Brain pericyte (primary cell): ENCODE measurements at places on chromosomes 12 and 14.
A peak's percentile ranks its signal among the peaks of the same experiment; 100 is the strongest.

DNA sequence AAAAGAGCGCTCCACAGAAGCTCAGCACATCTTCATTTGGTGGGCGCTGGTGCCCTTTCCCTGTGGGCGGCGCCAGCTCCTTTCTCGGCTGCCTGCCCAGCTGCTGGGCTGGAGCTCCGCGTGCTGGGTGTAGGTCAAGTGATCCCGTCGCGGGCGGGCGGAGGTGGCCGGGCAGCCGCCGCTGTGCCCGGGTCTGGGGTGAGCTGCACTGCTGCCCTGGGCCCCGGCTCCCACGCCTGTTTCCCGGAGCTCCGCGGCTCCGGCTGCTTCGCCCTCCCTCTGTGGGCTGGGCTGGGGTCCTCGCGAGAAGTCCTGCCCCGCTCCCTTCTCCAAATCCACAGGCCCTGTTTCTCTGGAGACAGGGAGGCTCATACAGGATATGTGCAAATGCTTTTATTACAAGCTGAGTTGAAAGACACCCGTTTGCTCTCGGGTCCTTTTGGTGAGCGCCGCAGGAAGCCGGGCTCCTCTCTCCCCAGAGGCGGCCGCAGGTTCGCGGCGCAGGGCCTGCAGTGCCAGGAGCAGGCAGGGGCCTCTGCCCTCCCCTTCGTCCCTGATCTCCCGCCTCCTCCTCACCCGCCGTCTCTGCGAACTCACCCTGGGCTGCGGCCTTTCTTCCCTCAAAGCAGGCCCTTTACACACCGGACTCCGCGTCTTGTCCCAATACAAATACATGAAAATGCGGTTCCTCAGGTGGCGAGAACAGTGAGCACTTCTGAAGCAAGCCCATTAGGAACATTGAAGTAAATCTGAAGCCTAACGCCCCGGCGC lies 67.8 kb upstream of the CAPRIN2 start:
- no peak for DNase-seq

DNA sequence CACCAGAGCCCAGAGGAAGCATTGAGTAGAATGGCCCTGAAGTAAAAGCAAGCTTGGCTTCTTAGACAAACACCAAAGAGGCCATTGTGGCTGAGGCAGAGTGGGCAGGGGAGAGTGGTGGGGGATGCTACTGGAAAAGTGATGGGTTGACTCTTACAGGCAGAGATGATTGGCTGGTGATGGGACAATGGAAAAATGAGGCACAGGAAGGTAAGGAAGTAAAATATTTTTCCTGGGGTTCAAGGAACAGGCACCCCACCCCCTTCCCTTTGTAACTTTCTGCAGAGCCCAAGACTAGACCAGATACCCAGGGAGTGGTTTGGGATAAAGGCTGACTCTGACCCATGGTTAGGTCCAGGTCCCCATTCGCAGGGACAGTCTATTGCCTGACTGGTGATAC lies 34.9 kb upstream of the COL2A1 start:
- no peak for DNase-seq

GRCh38 chr12:4899364-4899763 lies 10.3 kb upstream of the KCNA1 start:
- DNase-seq = no peak

- DNase-seq = no peak
These were observed 981.0 kb downstream of the TMEM121 start for GRCh38 chr14:106507354-106507753.

DNA sequence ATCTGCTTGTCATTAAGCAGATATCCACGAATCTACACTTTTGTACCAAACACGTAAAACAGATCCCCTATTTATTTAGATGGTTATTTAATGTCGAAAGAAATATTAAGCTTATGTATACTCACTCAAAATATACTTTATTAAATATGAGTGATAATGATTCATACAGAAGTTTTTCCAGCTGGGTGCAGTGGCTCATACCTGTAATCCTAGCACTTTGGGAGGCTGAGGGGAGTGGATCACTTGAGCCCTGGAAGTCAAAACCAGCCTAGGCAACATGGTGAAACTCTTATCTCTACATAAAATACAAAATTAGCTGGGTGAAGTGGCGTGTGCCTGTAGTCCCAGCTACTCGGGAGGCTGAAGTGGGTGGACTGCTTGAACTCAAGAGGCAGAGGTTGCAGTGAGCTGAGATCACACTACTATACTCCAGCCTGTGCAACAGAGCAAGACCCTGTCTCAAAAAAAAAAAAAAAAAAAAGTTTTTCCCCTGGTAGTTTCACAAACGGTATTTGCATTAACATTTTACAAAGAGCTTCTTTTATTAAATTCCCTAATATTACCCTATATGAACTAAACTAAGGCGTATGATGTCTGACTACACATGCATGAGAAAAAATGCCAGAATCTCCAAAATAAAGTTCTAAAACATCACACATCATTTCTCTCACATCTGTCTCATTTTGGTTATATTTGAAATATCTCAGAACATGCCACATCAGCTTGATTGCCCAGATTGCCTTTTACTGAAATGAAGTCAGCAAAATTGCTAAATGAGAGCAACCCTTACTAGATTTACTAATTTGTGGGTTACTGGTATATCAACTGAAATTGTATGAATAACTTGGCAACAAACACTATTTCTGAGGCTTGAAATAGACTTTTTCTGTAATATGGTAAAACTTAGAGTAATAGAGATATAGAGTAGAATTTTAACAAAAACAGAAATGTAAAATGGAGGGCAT lies 74.9 kb downstream of the PAWR start:
- DNase-seq = no peak

DNA sequence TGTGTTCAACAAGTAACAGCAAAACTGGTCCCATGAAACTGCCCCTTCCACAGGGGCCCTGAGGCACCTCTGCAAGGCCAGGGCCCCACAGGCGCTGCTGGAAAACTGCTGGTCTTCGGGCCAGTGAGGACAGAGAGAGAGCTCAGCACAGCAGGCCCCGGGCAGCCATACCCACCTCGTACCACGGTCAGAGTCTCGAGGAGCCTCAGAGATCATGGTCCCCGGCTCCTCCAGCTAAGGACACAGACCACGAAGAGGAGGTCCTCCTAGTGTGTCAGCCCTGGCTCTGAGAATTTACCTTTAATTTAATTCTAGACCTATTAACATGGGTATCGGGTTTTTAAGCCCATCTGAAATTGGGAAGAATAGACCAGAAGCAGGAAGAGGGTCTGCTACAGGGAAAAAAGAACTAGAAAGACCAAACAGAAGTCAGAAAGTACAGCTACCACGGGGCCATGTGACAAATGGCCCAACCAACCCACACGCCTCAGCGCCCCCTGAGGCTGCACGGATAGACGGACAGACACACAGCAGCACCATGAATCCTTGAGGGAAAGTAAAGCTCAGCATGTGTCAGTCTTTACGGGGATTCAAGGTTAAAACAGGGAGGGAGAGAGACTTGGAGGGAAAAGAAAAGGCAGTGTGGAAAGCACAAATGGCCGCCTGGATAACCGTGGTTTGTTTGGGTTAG lies 22.9 kb downstream of the ANKRD9 start:
- no peak for DNase-seq

- DNase-seq = no peak
These were observed 9.1 kb upstream of the GLT1D1 start for GRCh38 chr12:128844031-128844635.

DNA sequence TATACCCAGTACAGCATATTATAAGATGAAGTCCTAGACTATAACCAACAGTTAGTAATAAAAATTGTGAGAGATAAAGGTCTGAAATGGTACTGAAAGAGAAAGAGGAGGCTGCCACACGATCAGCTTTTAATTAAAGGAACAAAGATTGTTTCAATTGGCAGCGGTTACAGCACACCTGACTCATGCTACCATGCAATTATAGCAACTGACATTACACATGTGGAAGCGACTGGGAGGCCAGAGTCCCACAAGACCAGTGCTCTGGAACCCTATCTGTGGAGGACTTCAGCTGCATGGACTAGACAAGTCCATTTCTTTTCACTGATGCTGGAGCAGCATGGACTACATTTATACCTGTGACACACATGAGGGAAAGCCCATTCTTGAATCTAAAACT lies 55.2 kb downstream of the SEL1L start:
- DNase-seq = no peak

- DNase-seq = no peak
These were observed 46.5 kb upstream of the PRIMA1 start for GRCh38 chr14:93834699-93835371.

DNA sequence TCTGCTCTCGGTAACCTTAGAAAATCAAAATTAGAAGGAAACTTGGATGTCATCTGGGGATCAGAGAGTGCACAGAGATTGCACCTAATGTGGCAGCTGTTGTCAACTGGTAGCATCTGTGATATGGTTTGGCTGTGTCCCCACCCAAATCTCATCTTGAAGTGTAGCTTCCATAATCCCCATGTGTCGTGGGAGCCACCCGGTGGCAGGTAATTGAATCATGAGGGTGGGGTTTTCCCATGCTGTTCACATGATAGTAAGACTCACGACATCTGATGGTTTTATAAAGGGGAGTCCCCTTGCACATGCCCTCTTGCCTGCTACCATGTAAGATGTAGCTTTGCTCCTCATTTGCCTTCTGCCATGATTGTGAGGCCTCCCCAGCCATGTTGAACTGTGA lies 127.7 kb upstream of the SRRM4 start:
- DNase-seq = no peak

DNA sequence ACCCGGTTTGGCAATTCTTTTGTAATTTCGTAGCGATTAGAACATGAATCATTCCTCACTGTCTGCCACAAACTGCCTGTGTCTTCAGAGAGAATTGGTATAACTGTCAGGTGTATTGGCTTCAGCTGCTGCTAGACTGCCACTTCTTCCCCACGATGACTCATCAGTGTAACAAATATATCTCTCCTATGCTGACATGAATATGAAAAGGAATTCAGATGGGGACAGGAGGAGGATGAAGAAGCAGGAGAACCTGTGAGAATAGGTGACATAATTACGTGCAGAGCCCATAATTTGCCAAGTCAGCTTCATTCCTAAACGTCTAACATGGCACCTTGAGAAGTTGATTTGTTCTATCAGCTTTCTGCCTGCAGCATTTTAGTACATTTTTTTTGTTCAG lies 64.9 kb downstream of the FRMD6 start:
- DNase-seq = no peak

- DNase-seq = no peak
These were observed 14.2 kb downstream of the CEP128 start for GRCh38 chr14:80927083-80927989.

- no peak for DNase-seq
These were observed 60.6 kb downstream of the FBXL14 start for GRCh38 chr12:1533602-1534304.

DNA sequence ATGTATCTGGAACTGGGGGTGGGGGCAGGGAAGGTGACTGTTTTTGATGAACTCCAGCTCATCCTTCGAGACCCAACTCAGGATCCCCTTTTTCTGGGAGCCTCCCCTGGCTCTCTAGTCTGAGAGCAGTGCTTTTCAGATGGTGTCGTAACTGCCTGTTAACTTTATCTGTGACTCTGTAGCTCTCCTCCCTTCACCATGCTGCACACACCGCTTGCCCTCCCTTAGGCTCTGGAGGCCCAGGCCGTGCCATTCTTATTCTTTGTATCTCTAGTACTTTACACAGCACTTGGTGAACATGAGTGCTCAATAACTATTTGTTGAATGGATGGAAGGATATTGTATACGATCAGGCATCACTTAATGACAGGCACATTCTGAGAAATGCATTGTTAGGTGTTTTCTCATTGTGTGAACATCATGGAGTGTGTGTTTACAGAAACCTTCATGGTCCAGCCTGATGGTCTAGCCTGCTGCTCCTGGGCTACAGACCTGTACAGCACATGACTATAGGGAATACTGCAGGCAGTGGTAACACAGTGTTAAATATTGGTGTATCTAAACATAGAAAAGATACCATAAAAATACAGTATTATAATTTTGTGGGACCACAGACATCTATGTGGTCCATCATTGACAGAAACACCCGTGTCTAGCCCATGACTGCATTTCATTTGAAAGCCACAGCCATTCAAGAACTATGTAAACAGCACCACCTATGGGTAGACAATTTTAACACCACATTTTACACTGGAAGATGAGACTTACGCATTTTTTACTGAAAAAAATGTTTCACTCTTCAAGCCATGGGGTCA lies 91.8 kb downstream of the EML1 start:
- peak; percentile 26 for DNase-seq

DNA sequence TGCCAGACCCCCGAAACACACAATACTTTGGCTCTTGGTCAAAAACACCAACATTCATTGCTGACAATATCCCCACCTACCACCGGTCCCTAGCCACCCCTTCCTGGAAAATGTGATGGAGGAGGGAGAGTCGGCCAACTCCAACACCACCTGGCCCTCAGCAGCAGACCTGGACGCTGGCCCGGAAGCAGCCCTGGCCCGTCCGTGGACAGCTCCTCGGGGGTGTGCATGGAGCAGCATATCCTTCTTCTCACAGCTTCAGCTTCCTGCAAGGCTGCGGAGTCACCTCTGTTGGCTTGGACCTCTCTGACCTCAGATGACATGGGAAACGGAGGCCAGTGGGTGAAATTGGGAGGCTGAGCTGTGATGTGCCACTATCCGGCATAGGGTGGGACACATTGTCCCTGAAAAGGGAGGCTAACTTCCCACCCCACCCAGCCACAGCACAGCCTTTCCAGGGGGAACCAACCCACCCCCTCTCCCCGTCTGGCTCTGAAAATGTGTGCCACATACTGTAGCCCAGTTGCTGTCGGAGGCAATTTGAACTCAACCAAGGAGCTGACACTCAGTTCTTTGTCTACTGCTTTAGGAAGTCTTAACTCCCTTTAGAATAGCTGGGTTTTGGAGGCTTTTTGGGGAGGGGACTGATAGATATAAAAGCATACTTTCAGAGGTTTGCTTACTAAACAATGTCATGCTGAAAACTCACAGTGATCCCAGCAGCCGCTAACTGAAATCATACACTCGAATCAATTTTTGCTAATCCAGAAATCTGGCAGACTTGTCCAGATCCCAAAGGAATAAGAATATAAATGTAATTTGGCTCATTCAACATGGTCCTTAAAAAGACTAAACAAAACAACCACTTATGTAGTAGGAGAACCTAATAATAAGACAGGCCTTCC lies 43.1 kb upstream of the LTA4H start:
- DNase-seq = no peak

GRCh38 chr12:114721266-114721665 lies 37.3 kb upstream of the TBX3 start:
- DNase-seq = no peak

DNA sequence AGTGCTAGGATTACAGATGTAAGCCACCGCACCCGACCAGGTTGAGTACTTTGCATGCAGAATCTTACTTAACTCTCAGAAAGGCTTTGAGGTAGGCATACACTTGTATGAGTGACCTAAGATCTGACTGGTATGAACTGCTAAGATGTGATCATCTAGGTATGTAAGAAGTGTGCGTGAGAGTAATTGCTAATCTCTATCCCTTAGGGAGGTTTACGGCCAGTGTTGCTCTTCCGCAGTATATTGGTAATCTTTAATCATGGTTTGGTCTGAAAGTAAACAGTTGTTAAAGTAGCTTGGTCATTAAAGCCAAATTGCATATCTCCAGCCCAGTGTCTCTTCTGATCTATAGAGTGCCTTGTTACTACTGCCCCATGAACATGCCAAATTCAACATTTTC lies 7.8 kb downstream of the UNG start:
- no peak for DNase-seq

DNA sequence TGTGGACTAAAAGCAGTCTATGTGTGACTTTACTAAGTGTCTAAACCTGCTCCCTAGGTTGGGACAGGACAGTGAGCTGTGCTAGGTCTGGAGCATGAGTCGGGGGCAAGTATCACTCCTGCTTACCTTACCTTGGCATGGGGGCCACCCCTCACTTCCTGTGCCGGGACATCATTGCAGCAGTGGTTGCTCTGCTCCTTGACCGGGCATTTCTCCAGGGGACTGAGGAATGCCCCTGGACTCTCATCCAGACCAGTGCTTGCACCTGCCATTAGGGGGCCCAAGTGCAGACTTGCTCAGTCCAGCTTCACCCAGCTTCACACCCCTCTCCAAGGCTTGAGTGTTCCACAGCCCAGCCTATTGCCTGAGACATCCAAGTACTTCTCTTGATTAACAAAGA lies 84.7 kb upstream of the NELL2 start:
- no peak for DNase-seq
